Stimulated activated CD4-positive, alpha-beta T cell treated with anti-CD3 and anti-CD28 coated beads, Interleukin-4, amount 100 ng/mL, for 48 hours (primary cell): ENCODE measurements at places on chromosomes 11 and 22.

DNA sequence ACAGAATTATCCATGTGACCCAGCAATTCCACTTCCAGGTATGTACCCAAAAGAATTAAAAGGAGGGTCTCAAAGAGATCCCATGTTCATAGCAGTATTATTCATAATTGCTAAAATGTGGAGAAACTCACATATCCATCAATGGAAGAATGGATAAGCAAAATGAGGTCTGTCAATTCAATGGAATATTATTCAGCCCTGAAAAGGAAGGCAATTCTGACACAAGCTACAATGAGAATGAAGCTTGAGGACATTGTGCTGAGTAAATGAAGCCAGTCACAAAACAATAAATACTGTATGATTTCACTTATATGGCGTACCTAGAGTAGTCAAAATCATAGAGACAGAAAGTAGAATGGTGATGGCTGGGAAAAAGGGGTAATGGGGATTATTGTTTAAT is 19.4 kb upstream of the EMID1 start:
- DNase-seq: no peak

DNA sequence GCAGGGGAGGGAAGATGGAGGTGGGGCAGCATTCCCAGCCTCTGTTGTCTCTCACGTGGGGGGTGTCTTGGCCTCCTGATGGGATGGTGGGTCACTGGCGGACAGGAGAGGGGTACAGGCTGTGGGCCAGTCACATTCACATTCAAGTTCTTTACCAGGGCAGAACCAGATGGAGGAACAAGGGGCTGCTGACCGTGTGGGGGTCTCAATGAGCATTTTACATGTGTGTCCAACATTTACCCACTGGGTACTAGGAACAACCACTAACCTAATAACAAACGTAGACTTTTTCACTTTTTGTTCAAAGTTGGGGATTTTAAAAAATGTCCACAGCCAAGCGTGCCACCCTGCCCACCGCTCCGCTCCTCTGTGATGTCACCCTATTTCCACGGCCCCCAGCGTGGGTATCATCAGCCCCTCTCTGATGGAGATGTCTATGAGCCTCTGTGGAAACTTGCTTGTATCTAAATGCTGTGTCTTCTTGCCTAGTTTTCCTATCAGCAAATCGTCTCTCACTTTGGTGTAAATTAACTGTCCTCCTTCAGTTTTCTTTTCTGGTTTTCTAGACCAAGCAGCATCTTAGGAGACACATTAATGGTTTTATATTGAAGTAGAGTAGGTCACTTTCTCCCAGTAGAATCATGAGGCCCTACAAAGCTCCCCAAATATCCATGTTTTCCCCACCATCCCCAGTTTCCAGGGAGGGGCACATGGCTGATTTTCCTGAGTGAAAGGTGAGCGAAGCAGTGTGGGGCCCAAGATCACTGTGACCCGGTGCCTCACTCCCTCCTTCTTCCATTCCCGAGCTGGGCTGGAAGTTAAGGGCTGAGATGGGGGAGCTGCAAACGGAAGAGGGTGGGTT is 936.7 kb downstream of the BRD1 start:
- no peak for DNase-seq

GRCh38 chr11:44611687-44612434 is 46.4 kb downstream of the CD82 start:
- DNase-seq: peak; percentile 38

- DNase-seq: no peak
Observed at GRCh38 chr11:19080579-19080993, 20.1 kb upstream of the MRGPRX2 start.

DNA sequence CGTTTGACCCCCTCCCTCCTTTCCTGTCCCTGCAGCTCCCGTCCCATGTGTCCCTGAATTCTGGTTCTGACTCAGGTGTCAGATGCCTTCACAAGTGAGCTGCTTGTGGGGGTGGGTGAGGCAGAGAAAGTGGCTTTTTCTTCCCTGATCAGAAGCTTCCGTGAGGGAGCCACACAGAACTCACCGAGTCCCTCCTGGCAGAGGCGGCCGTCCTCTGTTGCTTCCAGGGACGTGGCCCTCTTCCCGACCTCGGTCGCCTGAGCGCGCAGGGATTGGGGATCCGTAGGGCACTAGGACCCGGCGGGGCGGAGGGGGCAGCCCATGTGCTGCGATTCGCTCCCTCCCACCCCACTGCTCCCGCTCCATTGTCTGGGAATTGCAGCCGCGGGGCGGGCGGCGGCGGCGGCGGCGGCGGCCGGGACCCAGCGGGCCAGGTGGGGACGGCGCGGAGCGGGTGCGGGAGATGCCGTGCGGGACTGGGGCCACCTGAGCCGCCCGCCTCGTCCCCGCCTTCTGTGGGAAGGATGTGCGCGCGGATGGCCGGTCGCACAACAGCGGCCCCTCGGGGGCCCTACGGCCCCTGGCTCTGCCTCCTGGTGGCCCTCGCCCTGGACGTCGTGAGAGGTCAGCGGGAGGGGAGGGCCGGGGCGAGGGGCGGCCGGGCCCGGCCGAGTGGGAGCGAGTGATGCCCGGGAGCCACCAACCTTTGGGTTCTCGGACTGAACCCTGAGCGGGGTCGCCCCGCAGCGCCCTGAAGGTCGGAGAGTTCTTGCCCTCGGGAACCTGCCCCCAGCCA is at the start of gene TMEM132A:
TSS of gene TMEM132A (plus strand) at position 351 of the 796 bp plus-strand sequence. CDS start at position 525, 174 bp downstream.
- no peak for DNase-seq

DNA sequence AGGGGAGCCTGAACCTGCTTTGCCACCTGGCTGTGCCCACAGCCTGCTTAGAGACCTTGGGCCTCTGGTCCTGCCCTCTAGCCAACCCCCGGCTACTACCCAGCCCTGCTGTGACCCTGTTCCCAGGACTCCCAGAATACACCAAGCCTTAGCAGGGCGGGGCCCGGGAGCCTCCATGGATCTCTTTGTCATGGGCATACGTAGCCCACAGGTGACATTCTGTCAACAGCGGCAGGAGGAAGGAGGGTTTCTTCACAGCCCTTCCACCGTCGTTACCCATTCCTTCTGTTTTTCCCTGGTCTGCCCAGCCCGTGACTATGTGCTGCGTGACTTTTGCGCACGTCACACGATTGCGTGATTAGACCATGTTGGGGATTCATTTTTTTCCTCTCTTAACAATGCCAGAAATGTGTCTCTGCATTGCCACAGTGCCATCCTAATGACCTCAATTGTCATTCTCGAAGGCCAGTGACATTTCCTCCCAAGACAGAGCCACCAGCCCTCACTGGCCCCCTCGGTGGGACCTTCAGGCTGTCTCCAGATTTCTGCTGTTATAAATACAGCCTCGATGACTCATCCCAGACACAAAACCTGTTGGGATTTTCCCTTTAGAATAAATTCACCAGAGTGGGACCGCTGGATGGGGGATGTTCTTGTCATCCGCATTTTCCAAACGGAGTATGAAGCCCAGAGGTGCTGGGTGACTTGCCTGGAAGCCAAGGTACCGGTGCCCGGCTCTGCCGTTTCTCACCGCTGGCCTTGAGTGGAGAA is 9.0 kb downstream of the SYT12 start:
- no peak for DNase-seq

- DNase-seq: no peak
Observed at GRCh38 chr22:40308999-40309573, 37.2 kb upstream of the ADSL start.
